Stimulated activated CD4-positive, alpha-beta T cell treated with anti-CD3 and anti-CD28 coated beads, TNF-alpha, amount 100 ng/mL, for 1 hour (primary cell): ENCODE measurements at places on chromosomes 5 and 9.

GRCh38 chr5:17235731-17236330 is 18.4 kb downstream of the BASP1 start:
- no peak for DNase-seq

GRCh38 chr5:173371400-173371799 is 43.2 kb upstream of the STC2 start:
- DNase-seq, result no peak

GRCh38 chr5:165981671-165982070 is 2309.8 kb upstream of the WWC1 start:
- DNase-seq, result no peak

GRCh38 chr5:124157320-124157719 is 589.1 kb downstream of the ZNF608 start:
- DNase-seq, result no peak

- DNase-seq, result no peak
Measured at GRCh38 chr5:176675676-176676360, 28.5 kb downstream of the TSPAN17 start.

DNA sequence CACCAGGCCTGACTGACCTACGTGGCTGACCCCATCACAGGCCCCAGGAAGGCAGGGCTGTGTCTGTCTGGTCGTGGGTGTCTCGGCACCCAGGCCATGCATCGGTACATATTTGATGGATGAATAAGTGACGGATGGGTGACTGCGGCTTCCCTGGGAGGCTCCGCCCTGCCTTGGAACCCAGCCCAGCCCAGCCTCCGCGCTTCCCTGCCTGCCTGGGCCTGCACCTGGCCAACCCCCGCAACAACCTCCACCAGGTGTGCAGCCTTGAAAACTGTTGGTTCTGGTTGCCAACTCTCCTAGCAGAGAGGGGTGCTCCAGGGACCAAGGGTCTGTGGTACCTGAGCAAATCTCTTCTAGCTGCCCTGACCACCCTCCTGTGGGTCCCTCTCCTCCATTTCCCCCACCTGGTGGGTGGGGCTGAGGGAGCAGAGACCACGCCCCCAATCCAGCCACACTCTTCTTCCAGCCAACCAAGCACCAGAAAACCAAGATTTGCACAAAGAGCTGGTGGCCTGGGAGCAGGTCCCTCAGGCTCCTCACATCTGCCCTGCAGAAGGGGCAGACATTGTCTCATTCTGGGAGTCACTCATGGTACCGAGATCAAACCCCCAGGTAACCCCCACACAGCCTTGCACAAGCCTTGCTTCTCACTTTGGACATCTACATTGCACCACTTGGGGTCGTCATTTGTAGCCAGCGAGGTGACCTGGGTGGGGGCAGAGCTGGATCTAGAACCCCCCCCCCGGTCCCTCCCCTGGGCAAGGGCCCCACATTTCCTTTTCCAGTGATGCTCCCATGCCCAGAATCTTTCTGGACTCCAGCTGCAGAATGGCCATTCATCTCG is 100.6 kb upstream of the IER5L start:
- DNase-seq, result no peak

DNA sequence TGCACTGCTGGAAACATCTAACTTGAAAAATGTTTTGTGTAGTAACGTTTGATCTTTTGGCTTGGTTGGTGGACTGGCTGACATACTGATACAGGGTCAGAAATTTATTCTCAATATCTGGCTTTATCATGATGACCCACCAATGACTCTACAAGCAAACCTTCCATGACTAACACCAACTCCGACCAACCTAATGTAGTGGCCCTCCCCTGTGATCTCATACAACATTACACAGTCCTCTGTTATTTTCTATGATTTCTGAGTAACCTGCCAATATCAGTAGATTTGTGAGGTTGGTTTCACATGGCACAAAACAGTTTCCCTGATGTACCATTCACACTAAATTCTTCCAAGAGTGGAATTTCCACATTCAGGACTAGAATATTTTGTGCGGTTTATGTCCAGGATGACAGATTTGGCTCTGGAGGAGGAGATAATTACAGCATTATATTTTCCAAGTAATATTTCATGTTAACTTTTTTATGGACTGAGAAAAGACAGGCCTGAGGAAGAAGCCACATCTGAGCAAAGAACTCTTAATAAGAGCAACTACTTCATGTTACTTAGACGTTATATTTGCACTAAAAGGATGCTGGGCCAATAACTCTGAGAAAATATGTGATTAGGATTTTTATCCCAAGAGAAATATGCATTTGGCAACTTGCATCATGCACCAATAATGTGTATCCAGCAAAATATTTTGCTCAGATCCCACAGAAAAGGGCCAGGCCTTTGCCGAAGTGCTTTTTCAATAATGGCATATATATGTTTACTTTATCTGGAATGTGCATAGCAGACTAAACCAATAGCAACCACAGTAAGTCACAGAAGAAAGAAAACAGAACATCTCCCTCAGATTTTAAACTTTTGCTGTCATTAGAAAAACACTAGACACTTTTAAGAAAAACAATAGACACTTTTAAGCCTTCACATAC is 273.4 kb downstream of the KCNN2 start:
- no peak for DNase-seq

DNA sequence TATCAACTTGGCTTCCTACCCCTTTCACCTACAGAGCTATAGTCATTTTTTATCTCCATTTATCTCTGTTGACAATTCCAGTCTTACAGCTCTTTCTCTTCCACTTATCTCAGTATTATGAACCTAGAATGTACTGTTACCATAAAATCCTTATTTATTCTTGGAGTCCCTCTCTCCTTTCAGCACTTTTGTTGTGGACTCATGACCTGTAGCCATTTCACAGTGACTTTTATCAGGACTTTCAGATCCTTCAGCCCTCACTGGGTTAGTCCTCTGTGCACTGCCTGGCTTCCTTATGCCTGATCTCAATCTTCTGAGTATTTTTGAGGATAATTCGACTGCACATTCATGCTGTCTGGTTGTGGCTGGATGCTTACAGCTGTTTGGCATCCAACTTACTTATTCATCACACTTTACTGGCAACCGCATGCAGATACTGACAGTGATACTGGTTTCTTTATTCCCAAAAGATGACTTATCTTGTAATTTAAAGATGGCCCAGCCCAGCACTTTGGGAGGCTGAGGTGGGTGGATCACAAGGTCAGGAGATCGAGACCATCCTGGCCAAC is 293.3 kb downstream of the MAN2A1 start:
- no peak for DNase-seq

DNA sequence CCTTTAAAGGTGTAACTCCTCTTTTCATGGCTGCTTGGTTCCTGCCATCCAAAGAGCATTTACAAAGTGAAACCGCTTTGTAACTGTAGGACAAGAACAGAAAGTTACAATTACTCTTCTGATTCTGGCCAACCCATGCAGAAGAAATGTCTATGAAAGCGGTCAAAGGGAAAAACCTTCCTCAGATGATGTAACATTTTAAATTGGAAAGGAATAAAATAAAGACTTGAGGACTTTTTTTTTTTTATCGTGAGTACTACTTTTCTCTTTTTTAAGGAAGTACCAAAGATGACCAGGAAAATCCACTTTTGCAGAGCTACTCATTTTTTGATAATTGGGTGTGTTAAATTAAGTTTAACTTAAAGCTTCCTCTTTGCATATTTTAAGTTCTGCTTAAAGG is 13.0 kb upstream of the C9orf72 start:
- no peak for DNase-seq

GRCh38 chr9:112078432-112078831 is 96.7 kb downstream of the SUSD1 start:
- DNase-seq, result no peak

DNA sequence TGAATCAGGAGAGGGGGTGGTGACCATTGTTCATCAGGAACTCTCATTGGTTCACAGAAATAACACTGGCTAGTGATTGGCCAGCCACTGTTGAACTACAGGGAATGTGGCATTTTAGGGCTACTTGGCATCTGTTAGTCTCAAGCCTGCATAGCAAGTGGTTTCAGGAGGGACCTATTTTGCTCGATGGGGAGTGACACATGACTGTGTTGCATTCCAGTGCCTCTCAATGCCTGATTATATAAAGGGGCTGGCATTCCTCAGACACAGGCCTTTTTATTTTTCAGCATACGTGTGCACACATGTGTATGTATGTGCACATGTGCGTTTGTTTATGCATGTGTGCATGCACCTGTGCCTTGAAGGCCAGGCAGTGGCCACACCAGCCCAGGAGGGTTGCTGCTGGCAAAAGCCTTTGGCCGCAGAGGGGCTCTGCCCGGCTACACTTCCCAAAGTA is 23.2 kb downstream of the FGD3 start:
- no peak for DNase-seq

DNA sequence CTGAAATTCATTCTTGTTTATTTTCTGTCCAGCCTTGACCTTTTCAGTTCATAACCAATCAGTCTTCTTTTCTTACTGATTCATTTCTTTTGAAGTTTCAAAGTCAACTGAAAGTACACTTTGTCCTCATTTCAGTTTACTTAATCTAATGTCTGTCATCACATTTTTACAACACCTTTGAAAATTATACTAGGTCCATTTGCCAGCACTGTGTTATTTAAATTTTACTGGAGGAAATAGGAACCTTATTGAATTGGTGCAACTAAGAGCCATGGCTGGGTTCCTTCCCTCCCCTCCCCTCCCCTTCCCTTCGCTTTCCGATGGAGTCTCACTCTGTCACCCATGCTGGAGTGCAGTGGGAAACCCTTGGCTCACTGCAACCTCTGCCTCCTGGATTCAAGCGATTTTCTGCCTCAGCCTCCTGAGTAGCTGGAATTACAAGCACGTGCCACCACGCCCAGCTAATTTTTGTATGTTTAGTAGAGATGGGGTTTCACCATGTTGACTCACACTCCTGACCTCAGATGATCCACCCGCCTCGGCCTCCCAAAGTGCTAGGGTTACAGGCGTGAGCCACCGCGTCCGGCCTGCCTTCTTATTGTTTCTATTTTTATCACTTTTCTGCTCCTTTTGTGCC is 6.3 kb downstream of the RMI1 start:
- DNase-seq, result no peak

- no peak for DNase-seq
Measured at GRCh38 chr5:54932789-54933188, 52.6 kb downstream of the ESM1 start.

GRCh38 chr5:61525512-61526206 is 193.6 kb downstream of the ZSWIM6 start:
- DNase-seq, result no peak

GRCh38 chr5:173232499-173233346 is 2.3 kb downstream of the NKX2-5 start:
- DNase-seq, result no peak

- DNase-seq, result peak; percentile 25
Measured at GRCh38 chr9:95127249-95128176, 190.0 kb downstream of the FANCC start.

DNA sequence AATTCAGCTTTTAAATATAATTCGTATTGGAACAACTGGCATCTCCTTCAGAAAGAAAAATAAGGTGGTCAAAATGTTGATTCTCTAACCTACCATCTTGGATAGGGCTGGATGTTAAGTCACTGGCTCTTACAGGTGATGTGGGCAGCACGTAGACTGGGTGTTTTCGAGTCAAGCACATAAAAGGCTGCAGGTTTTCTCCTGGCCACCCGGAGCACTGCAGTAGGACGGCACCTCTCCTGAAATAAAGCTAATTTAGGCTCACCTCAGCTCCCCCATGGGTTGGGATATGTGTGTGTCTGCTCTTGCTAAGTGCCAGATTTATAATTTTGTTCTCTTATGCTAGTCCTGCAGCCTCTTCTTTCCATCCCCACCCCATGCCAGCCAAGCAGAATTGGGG is 80.3 kb downstream of the IQGAP2 start:
- no peak for DNase-seq

DNA sequence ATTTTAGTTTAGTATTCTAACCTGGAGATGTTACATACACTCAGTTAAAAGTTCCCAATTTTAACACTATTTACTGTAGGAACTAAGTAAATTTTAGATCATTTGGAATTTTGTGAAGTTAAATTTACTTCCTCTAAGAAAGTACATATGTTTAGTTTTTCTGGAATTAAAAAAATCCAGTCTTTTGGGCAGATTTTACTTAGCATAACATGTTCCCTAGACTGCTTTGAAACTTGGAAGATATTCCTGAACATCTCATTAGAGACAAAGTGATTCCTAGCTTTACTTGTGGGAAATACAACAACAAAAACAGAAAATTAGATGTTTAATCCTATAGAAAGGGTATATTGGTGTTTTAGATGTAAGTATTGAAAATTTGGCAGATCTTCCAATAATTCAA is 930.0 kb upstream of the PTPRD start:
- DNase-seq, result no peak

- DNase-seq, result no peak
Measured at GRCh38 chr5:60929024-60929423, 15.8 kb downstream of the ERCC8 start.

DNA sequence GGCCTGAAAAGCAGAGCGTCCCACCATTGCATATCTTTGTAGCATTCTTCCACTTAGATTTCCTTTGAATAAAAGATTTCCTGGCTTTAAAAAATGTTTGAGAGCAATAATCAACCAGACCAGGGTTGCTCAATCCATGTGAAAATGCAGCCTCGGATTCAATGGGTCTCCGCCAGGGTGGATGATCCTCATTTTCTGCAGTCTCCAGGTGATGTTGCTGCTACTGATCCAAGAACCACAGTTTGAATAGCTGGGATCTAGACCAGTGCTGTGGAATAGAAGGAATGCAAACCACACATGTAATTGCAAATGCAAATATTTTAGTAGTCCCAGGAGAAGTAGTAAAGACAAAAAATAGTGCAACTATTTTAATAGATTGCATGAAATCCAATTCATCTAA is 317.6 kb downstream of the IRX1 start:
- DNase-seq, result no peak

DNA sequence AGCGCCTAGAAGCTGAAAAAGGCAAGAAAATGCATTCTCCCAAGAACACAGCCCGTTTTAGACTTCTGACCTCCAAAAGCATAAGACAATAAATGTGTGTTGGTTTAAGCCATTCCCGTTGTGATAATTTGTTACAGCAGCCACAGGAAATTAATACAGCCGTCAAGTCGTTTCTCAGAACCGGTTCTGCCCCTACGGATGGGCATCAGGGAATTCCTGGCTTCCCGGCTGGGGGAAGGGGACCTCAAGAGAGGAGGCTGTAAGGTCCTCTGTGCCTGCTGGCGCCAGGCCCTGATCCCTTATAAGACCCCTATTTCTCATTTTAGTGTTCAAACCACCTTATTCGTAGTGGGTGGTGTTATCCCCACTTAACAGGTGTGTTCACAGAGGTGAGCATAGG is 50.6 kb upstream of the RPL26L1 start:
- DNase-seq, result no peak

DNA sequence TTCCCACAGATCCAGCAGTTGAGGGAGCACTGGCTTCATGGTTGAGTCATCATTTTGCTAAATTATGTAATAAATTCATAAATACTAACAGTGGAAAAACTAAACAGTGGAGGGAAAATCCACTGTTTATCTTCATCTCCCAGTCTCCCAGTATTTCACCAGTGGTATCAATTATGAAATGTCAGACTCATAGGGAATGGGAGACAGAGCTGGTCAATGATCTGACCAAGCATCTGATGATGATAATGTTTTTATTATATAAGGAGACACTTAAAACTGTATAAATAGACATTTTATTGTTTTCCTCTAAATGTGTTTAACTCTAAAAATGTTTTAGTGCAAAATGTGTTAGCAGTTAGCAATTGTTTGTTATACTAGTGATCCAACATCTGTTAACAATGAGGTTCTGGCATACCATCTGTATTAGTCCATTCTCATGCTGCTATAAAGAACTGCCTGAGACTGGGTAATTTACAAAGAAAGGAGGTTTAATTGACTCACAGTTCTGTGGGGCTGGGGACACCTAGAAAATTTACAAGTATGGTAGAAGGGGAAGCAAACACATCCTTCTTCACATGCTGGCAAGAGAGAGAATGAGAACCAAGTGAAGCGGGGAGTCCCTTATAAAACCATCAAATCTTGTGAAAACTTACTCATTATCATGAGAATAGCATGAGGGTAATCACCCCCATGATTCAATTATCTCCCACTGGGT is 11.8 kb upstream of the REEP5 start:
- DNase-seq, result no peak
